ENCODE measurements at places on chromosomes 6 and 20.

DNA sequence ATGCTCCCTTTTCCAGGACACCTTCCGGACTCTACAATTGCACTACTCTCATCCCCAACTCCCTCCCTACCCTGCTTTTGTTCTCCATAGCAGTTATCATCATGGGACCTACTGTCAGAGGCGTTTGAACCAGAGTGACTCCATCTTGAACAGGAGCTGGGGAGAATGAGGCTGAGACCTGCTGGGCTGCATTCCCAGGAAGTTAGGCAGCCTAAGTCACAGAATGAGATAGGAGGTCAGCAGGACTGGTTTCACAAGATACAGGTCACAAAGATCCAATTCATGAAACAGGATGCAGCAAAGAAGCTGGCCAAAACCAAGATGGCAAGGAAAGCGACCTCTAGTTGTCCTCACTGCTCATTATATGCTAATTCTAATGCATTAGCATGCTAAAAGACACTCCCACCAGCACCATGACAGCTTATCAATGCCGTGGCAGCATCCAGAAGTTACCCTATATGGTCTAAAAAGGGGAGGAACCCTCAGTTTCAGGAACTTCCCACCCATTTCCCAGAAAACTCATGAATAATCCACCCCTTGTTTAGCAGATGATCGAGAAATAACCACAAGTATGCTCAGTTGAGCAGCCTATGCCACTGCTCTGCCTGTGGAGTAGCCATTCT is 15.6 kb downstream of the SLC13A3 start:
- no peak for DNase-seq

GRCh38 chr6:13404228-13404891 is 76.0 kb upstream of the TBC1D7 start:
- no peak for DNase-seq

- DNase-seq, result no peak
Measured at GRCh38 chr20:19885594-19885938, 127.5 kb downstream of the RIN2 start.

DNA sequence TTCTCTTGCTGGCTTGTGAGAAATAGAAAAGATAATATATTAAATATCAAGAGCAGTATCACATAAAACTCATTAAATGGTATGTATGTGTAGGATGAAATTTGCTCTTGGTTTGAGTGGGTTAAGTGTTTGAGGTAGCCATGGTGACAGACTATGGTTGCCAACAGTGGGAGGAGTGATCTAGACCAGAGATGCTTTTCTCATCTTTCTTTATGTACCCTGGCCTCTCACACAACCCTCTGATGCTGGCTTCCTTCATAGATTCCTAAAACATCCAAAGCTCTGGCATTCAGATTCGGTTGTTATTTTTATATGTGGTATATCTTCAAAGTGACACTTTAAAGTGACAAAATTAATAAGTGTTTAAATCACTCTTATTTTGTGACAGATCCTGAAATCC is 9.0 kb upstream of the MLIP start:
- no peak for DNase-seq

DNA sequence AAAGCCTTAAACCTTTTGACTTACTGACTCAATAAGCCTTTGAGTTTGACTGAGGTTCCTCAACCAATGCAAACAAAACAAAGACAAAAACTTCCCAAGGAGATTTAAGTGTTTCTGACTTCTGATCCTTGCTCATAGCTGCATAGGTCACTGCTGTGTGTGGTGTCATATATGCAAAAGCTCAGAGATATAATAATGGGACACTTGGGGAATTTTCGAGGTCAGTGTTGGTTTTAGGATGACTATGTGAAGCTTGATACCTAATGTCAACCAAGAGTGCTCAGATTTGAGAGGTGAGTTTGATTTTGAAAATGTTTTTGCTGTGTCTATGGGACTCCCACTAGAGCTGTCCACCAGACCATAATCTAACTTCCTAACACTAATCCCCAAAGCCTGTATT is 26.2 kb downstream of the ZKSCAN8 start:
- DNase-seq, result no peak

DNA sequence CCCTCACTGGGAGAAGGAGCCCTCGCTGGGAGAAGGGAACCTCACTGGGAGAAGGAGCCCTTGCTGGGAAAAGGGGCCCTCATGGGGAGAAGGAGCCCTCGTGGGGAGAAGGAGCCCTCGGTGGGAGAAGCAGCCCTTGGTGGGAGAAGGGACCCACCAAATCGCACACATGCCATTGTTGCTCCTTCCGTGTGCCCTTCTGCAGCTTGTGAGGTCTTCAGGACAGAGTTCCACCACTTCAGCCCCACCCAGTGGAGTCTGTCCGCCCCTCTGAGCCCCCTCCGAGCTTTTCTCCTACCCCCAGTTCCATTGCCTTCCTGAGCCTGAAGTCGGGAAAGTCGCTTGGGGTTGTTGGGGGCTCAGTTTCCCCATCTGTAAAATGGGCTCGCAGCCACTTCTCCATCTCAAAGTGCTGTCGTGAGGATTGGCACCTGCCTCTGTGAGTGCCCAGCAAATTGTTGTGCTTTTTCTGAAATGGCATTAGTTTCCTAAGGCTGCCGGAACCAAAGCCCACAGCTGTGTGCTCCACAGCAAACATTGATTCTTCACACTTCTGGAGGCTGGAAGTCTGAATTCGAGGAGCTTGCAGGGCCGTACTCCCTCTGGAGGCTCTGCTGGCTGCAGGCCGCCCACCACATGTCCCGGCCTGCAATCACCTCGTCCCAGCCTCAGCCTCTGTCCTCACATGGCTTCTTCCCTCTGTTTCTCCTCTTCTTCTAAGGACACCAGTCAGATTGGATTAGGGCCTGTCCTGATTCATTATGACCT is 124.7 kb upstream of the PMEPA1 start:
- no peak for DNase-seq

GRCh38 chr6:79954849-79955248 is 7.5 kb upstream of the ELOVL4 start:
- DNase-seq, result no peak

- no peak for DNase-seq
Measured at GRCh38 chr6:148415511-148416260, 73.0 kb downstream of the SASH1 start.

DNA sequence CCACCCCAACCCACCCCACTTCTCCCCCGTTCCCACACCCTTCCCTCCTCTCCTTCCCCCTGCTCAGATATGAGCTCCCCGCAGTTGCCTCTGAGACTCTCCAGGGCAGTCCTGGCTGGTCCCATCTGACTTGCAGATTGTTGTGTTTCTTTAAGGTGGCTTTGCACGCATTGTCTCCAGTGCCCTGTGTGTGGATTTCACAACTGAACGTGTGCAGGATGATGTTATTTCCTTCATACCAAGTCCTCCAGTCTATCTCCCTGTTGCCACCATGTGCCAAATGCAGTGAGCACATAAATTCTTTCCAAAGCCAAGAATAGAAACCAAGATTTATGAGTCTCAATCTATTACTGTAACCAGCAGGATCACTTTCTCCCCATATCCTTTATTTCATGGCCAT is 79.1 kb downstream of the TMEM242 start:
- DNase-seq, result no peak

DNA sequence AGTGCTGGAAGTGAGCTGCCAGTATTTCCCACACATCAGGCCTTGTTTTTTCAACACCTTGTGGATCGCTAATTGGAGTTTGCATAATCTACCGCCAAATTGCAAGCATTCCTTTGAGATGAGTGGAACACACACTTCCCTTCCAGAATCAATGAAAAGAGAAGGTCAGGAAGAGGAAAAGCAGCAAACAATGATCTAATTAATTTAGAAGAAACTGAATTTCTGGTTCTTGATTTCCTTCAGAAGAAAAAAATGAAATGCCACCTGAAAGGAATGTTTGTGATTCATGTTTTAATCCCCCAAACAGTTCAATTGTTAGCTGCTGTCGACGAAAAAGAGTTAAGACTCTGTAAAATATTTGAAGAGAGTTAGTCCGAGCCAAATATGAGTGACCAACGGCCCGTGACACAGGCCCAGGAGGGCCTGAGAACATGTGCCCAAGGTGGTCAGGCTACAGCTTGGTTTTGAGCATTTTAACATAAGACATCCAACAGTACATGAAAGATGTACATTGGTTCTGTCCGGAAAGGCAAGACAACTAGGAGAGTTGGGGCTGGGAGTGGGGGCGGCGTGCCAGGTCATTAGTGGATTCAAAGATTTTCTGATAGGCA is 182.3 kb downstream of the MTFR2 start:
- DNase-seq, result no peak

DNA sequence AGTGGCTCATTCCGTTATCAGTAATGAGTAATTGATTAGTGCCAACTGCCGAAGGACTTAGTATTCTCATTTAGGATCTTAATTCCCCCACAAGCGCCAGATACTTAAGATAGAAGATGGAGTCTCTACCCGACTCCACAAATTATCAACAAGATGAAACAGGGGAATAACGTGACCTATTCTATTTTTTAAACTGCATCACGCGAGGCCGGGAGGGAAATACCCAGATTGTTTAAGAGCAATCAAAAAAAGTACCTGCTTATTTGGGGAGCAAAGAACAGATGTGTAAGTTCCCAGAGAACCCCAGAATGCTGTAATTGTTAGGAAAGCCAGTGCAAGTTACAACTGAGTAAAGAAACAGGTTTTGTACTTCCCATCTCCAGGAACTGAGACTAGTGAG is 1.1 kb upstream of the MAP3K5 start:
- no peak for DNase-seq

DNA sequence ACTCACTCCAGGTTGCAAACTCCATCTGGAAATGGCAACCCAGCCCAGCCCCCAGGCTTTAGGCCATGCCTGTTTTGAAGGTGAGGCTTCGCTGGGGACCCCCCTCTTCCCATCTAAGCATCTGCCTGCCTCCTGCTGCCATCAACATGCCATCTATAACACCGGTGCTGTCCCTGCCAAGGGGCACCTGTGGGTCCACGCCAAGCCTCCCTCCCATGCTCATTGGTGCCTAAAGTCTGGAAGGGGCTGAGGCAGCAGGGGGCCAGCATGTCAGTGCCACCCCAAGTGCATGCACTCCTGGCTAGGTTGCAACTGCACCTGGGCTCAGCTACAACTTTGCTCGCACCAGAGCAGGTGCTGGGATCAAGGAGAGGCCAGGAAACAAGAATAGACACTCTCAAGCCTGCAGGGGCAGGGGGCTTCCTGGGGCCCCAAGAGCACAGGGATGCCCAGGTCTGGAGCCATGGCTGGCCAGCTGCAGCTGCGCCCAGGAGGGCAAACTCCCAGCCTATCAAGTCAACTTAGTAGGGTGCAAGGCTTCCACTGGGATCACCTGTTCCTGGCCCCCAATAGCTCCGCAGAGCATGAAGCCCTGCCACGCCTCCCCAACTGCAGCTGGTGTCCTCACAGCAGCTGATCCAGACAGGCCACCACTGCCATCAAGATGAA is 151.3 kb upstream of the HSF2 start:
- DNase-seq, result no peak

DNA sequence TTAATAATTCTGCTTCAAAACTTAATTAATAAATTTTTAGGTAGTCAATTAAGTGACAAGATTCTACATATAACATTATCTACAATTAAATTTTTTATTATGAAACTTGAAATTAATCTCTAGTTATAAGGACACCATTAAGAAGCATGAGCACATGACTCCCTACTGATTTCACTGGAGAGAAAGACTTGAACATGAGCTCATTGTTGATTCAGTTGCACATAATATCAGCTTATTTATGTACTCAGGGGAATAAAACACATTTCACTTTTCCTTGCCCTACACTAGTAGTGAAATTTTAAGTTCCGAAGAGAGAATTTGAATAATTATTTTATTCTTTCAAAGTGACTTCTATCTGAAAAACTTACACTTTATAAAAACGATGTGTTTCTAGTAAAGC is 370.2 kb upstream of the EPHA7 start:
- DNase-seq, result no peak

GRCh38 chr6:159677506-159678165 is 15.4 kb downstream of the SOD2 start:
- no peak for DNase-seq

DNA sequence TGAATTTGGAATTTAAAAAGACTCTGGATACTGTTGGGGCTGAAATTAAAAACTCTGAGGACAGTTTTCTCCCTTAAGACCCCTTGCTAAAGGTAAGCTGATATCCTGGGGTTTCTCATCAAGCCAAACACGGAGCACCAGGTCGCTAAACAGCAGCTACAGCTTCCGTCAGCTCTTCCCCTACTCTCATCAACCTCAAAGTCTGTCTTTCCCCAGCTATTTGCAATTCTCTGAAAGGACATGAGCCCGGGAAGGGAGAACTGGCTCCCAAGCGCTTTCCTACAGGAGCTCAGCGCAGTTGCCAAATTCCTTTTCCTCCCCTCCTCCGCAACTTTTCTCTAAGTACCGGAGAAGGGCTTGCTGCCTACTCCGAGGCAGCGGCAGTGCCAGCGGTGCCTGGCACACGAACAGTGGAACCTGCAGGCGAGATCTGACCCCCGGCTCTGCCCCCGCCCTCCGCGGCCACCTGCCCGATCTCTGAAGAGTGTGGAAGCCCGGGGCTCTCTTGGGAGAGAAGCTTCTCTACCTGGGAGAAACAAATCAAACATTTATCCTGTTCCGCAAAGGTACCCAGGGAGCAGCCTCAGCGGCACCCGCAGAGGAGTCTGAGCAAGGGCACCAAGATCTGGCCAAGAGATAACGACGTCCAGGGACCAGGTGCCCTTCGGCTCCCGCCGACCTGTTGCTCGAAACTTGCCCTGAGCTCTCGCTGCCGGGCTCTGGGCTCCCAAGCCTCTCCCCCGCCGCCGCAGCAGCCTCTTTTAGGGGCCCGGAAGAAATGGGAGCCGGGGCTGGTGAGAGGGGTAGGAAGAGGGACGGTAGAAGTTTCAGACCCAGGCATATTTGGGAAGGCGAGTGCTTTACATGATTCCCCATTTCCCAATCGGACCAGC is 2.2 kb downstream of the CBLN4 start:
- DNase-seq, result no peak

GRCh38 chr6:7236306-7237209 is 76.4 kb downstream of the SSR1 start:
- peak; percentile 68 for DNase-seq

GRCh38 chr6:56259234-56260077 is 12.1 kb upstream of the COL21A1 start:
- no peak for DNase-seq

- DNase-seq, result no peak
Measured at GRCh38 chr20:48975955-48976354, 54.4 kb downstream of the ARFGEF2 start.

GRCh38 chr20:36126836-36127527 is 27.6 kb upstream of the EPB41L1 start:
- no peak for DNase-seq

DNA sequence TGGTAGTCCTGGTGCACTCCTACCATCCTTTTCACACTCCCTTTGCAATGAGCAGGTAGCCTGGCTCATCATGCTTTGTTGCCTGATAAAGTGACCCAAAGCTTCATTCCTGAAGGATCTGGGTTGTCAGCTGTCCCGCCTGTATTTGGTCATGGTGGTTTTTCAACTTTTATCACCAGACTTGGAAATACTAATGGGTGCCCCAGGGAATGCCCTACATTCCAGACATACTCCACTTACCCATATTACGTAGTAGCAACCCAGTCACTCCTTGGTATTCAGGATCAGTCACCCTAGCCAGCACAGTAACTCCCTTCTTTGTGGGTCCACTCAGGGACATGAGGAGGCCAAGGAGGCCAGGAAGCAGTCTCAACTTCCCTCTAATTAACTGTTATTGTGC is 199.2 kb downstream of the MAFB start:
- DNase-seq, result no peak

- DNase-seq, result no peak
Measured at GRCh38 chr20:53258741-53259140, 286.6 kb downstream of the TSHZ2 start.
